MM.1S (cell line): ENCODE measurements at places on chromosomes 7 and 10.

DNA sequence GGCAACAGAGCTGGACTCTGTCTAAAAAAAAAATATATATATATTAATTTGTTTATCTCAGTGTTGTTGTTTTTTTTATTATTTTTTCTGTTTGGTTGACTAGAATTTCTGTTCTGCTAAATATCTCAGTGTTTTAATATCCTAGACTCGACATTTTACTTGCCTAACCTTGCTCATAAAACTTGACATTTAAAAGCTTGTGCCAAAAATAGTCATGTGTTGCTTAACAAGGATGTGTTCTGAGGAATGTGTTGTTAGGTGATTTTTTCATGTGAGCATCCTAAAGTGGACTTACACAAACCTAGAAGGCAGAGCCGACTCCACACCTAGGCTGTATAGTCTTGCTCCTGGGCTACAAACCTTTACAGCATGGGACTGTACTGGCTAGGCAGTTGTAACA lies 23.1 kb downstream of the NRBF2 start:
- DNase-seq = no peak

- no peak for DNase-seq
Measured at GRCh38 chr10:61855771-61856170, 45.7 kb upstream of the ARID5B start.

DNA sequence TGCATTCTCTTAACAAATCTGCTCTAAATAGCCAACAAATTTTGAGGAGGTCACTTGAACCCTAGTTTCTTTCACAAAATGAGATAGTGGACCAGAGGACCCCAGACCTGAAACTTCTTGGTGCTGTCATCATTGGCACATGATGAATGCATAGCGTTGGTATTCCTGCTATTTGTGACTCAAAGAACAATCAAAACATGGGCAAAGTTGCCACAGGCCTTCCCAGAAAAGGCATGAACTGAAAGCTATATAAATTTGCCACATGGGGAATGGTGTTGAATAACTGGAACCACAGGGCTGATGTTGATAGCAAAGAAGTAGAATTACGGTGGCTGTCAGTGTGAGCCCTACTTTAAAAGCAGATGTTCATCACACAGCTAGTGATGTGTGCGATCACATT lies 219.9 kb upstream of the KMT2E start:
- DNase-seq = no peak

DNA sequence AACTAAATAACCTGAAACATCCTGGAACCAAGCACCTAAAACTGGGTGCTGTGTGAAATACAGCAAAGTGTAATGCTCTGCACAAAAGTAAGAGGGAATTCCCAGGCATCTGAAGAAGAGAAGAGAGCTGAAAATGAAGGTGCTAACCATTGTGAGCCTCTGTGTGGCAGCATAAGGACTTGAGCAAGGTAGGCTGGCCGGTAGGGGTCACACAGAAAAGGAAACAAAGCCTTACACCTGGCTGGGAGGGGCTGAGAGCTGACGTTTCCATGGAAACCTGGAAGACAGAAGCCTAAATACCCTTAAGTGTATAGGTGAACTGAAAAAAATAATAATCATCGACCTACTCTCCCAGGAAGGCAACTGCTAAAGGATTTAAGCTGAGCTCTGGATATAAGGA lies 48.6 kb downstream of the CUL1 start:
- peak; percentile 56 for DNase-seq

GRCh38 chr10:15864419-15864818 lies 4.1 kb upstream of the MINDY3 start:
- DNase-seq = no peak

- DNase-seq = no peak
Measured at GRCh38 chr10:10824591-10825148, 193.0 kb upstream of the CELF2 start.

- DNase-seq = no peak
Measured at GRCh38 chr10:88490231-88490980, 92.7 kb downstream of the RNLS start.

- no peak for DNase-seq
Measured at GRCh38 chr10:78296785-78297184, 263.1 kb downstream of the RPS24 start.

DNA sequence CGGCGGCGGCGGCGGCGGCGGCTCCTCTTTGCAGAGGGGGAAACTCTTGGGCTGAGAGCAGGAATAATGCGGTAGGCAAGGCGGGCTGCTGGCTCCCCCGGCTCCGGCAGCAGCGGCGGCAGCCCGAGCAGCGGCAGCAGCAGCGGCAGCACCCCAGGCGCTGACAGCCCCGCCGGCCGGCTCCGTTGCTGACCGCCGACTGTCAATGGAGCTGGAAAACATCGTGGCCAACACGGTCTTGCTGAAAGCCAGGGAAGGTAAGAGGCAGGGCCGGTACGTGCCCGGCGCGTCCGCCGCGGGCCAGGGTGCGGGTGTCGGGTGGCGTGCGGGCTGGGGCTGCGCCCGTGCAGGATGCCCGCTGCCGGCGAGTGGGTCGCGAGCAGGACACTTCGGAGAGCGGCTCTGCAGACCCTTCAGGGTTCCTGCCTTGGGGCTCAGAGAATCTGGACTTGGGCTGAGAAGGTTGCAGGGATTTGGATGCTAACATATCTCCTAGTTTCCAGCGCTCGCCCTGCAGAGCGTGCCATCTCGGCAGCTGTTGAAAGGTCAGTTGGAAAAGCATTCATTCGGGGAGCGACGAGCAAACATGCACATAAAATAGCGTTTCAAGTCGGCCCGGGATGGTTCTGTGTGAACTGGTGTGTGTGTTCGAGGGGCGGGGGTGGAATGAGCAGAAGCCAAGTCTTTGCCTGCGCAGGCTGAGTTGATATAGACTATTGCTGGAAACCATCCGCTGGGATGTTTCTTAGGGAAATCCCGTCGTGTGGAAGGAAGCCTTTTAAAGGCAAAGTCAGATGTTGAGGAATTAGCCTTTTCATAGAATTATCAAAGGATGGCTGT lies 562 bp downstream of the GRK5 start:
- DNase-seq = peak; percentile 39

- no peak for DNase-seq
Measured at GRCh38 chr10:27356738-27357137, 116.1 kb upstream of the ACBD5 start.

GRCh38 chr10:124640538-124641231 lies 103.5 kb downstream of the FAM53B start:
- no peak for DNase-seq
